NCI-H187 treated with DMSO at 0.1 percent for 48 hours (cell line): ENCODE measurements at places on chromosomes 6 and 20.

GRCh38 chr20:56833427-56833826 lies 204.3 kb downstream of the TFAP2C start:
- DNase-seq: no peak

GRCh38 chr20:49424536-49424935 lies 57.9 kb downstream of the KCNB1 start:
- DNase-seq: no peak

- DNase-seq: no peak
Observed at GRCh38 chr20:1808101-1808500, 87.1 kb upstream of the SIRPA start.

DNA sequence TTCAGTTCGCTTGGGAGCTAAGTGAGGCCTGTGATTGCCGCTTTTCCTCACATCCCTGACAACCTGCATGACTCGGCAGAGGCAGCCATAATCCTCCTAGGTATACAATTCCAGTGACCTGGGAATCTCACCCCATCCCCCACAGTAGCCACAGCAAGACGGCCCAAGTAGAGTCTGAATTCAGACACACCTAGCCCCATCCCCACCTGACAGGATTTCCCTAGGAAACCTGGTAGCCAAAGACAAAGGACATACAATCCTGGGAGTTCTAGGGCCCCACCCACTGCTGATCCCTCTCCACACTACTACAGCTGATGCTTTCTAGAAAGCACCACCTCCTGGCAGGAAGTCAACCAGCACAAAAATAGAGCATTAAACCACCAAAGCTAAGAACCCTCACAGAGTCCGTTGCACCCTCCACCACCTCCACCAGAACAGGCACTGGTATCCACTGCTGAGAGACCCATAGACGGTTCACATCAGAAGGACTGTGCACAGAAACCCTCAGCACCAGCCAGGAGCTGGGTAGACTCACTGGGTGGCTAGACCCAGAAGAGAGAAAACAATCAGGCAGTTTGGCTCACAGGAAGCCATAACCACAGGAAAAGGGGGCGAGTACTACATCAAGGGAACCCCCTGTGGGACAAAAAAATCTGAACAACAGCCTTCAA lies 17.9 kb upstream of the RUNX2 start:
- no peak for DNase-seq

- no peak for DNase-seq
Observed at GRCh38 chr6:87670707-87671106, 31.3 kb downstream of the AKIRIN2 start.

DNA sequence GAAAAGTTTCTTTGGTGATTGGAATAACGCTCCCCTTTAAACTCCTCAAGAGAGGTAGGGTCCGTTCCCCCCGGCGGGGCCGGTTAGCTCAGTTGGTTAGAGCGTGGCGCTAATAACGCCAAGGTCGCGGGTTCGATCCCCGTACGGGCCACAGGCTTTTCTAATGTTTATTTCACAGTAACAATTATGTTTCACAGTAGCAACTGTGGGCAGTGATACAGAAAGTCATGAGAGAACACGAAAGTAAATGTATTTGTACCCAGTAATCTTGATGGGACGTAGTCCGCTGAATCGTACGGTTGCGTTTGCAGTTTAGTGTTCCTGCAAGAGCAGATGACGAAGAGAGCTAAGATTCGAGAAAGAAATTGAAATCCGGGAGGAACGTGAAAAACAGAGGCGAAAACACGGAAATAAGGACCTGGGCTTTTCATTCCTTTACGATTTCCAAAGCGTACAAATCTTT lies 505.5 kb downstream of the PRIM2 start:
- DNase-seq: no peak

DNA sequence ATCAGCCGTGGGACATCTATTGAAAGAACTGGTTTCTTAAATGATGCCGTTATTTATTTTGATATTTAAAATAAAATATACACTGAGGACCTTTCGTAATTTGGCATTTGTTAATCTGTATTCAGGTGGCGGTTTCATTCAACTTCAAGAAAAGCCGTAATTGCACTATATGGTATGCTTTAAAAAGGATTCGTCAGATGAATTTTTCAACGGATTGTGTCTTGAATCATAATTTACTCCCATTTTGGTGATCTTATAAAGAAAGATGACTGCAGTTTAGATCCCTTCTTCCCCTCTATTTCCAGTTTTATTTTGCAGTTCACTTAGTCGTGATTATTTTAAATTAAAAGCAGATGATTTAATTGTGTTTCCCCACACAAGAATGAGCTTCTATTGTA lies 761 bp downstream of the KLHL32 start:
- DNase-seq: no peak

- DNase-seq: no peak
Observed at GRCh38 chr20:47336129-47336754, 20.3 kb downstream of the ZMYND8 start.

- no peak for DNase-seq
Observed at GRCh38 chr6:80145509-80145908, 39.0 kb downstream of the BCKDHB start.

- peak; percentile 48 for DNase-seq
Observed at GRCh38 chr20:7285918-7286556, 518.6 kb downstream of the BMP2 start.

DNA sequence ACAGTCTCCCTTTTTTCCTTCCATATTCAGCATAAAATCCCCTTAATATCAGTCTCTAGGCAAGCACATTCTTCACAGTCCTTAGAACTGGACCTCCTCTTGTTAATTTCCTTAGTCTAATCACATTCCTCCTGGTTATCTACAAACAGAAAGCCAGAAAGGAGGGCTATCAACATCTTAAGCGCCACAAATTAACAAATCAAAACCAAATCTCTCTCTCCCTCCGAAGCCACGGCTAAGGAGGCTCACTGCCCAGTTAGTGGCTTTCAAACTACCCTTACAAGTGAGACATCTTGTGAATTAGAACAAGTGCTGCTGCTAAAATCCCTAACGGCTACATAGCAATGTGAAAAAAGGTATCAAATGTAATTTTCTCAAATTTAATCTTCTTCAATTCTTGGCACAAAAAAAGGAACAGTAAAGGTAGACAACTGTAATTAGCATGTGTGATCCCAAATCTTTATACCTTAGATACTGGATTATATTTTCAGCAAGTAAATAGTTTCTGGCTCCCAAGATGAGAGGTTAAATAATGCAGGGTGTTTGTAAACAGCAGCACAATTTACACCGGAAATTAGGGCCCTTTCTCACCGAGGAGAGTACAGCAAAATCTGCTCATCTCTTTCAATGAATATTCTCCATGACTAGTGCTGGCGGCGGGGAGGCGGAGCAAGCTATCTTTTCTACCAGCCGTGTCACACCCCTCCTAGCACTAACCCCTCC lies 1.4 kb upstream of the TRIM39 start:
- no peak for DNase-seq

GRCh38 chr6:169800116-169800667 lies 48.8 kb downstream of the ERMARD start:
- DNase-seq: no peak

DNA sequence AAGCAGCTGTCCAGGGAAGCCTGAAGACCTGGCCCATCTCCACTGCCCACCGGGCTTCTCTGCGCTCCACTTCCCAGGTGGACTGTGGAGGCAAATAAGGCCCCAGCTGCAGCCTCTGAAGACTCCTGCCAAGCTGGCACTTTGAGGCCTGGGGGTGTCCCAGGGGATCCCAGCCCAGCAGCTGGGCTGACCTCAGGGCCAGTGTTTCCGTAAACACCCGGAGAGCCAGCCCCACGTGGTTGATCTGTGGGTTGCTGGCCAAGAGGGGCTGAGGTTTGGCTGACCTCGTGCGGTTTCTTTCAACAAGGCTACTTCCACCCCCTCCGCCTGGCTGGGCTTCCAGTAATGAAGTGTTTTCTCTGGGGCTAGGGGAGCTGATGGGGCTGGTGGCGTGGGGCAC lies 12.4 kb upstream of the CCN5 start:
- DNase-seq: no peak

DNA sequence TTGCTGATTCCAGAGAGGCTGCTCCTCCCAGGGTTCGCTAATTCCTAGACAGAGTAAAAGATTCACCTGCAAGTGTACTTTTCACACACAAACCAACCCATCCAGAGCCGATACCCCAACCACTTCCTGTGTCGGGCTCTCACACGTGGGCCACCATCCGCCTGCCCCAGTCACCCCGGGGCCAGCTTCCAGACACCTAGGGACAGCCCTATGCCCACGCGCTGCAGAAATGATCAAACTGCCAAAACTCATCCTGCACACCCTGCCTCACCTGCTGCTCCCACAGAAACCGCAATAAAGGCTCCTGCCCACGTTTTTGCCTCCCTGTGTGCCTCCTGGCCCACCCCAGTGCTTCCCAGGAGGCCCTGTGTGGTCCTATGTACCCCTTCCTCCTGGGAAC lies 59.5 kb downstream of the PSMG4 start:
- no peak for DNase-seq

DNA sequence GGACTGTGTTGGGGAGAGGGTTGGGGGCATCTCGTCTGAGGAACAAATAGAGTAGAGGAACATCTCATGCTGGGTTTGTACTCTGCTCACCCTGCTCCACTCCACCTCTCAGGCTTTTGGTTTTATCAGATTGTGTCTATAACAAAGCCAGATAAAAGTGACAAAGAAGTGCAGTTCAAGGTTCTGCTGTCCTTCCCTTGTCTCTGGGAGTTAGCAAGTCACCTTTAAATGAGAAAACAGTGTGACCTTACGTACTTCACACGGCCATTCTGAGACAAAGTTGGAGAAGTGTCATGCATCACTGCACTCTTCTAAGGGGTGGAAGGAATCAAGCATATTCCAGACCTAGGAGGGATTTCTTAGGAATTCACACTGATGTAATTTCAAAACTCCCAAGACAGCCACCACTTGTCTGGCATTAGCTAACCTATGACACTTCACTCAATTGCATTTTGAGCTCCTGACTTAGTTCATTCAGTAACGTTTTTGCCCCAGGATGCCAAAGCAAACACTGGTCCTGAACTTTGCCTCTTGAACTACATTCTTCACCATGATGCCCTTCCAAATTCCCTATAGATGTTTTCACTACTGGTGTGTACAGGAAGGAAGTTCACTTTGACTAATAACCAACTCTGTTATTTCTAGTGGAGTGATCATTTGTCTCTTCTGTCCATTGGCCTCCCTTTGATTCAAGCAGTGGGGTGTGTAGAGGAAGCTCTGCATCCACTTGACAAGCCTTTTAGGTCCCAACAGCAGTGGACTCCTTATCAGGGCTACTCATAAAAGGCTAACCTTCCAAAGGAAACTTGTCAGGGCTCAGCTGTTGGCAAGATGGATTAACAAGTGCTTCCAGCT lies 647.6 kb upstream of the FLRT3 start:
- no peak for DNase-seq

DNA sequence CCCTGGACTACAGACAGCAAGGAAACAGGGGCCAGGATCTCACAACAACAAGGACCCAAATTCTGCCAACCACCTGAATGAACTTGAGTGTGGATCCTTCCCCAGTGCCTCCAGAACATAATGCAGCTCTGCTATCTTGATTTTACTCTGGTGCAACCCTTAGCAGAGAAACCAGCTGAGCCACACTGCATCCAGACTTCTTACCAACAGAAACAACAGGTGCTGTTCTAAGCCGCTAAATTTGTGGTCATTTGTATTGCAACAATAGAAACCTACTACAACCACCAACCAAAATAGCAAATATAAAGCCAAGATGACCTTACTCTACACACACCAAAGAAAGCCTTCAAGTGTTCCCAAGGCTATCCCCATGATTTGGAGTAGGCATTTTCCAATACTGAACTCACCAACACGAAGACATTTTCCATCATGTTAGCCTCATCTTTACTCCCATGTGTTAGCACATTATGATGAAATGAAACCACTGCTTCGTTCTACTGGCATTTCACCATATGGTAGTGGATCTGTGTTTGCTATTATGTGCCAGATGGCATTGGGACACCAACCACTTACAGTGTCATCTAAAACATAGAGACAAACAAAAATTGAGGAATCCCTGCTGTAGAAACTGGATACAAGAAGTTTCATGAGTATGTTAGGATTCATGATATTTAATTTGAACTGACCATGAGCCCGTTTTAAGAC lies 249.8 kb upstream of the ID4 start:
- DNase-seq: no peak

- DNase-seq: no peak
Observed at GRCh38 chr6:141956046-141956761, 176.5 kb upstream of the GJE1 start.

GRCh38 chr6:2209226-2209809 lies 36.1 kb downstream of the GMDS start:
- peak; percentile 69 for DNase-seq

GRCh38 chr6:109336221-109336961 lies 45.9 kb downstream of the CD164 start:
- no peak for DNase-seq

DNA sequence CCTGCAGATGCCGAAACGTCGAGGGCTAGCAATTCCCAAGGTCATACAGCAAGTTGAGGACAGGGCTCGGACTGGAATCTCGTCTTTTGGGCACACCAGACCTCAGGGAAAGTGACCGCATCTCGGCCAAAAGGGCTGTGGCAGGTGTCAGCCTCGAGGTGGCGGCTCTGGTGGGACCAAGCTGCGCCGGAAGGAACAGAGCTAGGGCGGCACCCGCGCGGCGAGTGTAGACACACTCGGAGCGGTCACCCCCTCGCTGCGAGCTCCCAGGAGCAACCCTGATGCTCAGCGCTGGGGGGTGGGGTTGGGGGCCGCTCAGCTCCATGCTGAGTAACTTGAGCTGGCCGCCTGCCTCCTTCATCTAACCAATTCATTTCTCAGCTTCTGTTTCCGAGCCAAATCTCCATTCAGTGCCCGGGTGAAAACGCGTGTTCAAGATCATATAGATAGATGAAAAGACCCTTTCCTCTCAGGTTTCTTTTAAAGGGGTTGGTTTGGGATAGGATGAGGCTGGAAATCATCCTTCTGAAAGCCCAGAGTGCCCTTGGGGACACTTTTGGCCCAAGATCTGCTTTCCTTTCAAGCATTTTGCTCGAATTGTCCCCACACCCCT lies 2.2 kb upstream of the TUBB2B start:
- DNase-seq: no peak

- DNase-seq: no peak
Observed at GRCh38 chr6:152241013-152241766, 396.0 kb downstream of the SYNE1 start.

DNA sequence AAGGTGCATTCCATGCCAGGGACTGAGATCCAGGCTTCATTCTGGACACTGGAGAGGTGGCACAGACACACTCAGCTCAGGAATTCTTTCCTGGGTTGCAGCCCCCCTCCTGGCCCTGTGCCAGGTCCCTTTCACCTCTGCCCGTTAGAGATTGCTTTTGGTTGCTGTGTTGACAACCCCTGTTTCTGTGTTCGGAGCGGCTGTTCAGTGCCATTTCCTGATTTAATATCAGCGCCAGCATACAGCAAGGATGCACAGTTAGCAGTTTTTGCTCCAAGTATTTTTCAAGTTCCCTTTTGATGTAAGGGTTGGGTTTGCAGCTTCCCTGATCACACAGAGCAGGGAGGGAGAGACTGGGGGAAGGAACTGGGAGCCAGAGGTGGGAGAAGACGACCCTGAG lies 8.5 kb upstream of the MAFB start:
- no peak for DNase-seq

GRCh38 chr6:137973201-137973600 lies 106.1 kb downstream of the TNFAIP3 start:
- no peak for DNase-seq
